Activated CD8-positive, alpha-beta memory T cell treated with anti-CD3 and anti-CD28 coated beads for 4 hours (primary cell): ENCODE measurements at places on chromosomes 7 and 10.

GRCh38 chr7:131039355-131039762 is 288.3 kb upstream of the MKLN1 start:
- no peak for DNase-seq

DNA sequence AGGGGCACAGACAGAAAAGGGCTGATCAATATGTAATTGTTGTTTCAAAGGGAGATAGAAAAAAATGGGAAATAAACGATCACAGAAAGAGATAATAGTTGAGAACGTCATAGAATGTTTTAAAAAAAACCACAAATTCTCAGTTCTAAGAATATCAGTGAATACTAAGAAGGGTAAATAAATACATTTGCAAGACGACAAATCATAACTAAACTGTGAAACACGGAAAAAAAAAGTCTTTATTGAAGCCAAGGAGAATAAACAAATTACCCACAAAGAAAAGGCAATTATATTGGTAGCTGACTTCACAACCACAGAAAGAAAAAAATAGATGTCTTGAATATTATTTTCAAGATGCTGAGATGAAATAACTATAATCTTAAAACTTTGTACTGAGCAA is 305.2 kb upstream of the STEAP1 start:
- DNase-seq: no peak

- DNase-seq: no peak
These were observed 78.7 kb upstream of the MKRN1 start for GRCh38 chr7:140557809-140558518.

DNA sequence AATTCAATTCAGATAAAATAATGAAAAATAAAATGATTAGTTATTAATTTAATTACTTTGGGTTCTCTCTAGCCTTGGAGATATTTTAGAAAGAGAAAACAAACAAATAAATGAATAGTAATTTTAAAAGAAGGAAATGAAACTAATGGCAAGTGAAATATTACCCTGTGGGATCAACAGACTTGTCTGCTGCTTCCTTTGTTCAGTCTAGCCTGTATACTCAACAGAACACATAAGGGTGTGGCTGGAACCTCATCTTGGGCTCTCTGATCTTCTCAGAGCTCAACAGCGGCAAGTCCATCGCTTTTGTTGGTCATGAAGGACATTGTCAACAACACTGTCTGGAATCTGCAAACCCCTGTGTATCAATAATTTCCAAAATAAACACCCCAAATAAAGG is 904.9 kb downstream of the IPMK start:
- DNase-seq: no peak

DNA sequence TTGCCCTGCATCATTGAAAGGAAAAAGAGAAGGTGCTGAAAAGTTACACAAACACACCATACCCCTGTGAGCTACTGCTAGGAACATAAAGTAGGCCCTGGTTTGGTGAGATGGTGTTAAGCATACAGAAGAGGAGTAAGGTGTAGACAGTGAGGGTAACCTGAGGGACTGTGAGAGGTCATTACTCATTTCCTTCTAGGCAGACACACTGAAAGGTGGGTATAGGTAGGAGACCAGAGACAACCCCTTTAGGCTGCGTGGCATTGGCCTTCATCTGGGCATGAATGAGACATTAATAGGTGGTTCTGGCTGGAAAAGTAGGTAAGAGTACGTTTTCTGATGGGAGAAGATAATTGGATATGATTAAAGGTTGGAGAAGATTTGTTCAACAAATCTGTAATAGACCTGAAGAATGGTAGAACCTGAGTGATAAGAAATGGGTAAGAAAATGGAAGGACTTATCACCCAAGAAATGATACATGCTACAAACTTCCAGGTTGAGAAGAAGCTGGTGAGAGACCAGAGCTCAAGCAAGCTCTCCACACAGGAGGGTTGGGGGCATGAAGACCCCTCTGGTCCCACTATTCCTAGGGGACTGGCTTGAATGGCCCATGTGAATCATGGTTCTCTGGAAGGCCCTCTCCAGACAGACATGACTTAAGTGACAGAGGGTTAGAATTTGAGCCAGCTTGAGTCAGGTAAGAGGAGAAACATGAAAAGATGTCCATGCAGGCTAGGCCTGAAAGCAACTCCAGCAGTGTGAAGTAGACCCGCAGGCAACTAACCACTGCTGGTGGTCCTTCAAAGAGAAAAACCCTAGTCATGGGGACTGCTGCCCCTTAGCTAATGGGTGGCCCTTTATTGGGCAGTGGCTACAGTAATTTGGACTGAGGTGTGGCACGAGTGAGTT is 3.8 kb downstream of the COMTD1 start:
- no peak for DNase-seq

DNA sequence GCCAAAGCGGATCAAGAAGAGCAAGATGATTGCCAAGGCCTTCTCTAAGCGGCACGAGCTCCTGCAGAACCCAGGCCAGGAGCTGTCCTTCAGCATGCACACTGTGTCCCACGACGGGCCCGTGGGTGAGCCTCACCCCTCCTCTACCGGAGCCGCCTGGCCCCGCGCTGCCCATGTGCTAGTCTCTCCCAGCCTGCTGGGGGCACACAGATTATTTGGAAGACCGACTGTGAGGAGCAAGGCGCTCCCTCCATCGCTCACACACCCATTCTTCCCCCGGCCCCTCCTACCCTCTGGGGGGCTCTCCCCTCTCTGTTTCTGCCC is 13.9 kb upstream of the AHCYL2 start:
- DNase-seq: no peak

DNA sequence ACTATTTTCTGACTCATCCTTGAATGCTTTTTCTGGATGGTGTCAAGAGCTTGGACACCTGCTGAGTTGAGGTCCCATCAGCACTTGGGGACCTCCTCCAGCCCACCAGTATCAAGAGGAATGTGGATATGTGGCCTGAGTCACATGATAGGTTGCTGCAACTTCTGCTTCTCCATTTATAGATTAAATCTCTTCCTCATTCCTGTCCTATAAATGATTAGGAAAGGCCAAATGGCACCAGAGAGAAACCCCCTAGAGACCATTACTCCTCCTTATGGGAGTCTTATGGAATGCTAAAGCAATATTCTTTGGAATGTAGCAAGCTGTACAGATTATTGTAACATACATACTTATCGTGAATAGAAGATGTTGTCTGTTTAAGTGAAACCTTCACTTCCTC is 85.6 kb downstream of the NEUROD6 start:
- no peak for DNase-seq
